Ovary (tissue), 10 donors: ENCODE measurements at places on chromosomes 5 and 9. TPM values are rescaled to one million over a fixed set of nuclear protein-coding genes. Genes with fewer than 3 reads are reported as not detected.

Gene CCDC152
- total RNA-seq, result 3.7 TPM

GRCh38 chr9:99607842-99608448 is 213.7 kb upstream of the NR4A3 start:
- DNase-seq, result no peak

Gene FOXI1
- total RNA-seq, result not detected

Gene SHLD3
- 3.3 TPM for total RNA-seq

GRCh38 chr5:177230660-177231059 is 72.9 kb downstream of the RAB24 start:
- no peak for DNase-seq
